ENCODE measurements at places on chromosomes 2 and 18.

DNA sequence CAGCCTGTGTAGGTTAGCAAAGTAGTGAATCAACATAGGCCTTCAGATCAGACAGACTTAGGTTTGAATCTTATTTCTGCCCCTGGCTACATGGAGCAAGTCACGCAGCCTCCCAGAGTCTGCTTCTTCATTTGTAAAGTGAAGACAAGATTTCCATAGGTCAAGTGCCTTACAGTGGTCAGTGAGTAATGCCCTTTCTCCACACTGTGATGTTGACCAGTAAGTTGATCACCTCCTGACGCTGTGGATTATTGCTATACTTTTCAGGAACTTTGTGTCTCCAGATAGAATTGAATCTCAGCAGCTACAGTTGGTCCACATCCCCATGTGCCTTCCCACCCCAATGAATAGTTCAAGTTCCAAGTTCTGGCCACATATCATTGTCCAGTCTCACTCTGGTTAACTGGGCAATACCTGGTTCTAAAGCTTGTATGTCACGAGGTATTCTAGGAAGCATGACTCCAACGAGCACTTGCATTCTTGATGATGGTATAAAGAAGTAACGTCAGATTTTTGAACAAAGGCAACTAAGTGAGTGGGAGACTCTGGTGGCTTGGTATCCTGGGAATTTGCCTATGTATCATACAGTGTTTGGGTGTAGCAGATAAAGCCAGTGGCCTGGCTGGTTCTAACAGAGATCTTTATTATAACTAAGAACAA, 2.1 kb upstream of the CLIP4 start:
- no peak for DNase-seq

DNA sequence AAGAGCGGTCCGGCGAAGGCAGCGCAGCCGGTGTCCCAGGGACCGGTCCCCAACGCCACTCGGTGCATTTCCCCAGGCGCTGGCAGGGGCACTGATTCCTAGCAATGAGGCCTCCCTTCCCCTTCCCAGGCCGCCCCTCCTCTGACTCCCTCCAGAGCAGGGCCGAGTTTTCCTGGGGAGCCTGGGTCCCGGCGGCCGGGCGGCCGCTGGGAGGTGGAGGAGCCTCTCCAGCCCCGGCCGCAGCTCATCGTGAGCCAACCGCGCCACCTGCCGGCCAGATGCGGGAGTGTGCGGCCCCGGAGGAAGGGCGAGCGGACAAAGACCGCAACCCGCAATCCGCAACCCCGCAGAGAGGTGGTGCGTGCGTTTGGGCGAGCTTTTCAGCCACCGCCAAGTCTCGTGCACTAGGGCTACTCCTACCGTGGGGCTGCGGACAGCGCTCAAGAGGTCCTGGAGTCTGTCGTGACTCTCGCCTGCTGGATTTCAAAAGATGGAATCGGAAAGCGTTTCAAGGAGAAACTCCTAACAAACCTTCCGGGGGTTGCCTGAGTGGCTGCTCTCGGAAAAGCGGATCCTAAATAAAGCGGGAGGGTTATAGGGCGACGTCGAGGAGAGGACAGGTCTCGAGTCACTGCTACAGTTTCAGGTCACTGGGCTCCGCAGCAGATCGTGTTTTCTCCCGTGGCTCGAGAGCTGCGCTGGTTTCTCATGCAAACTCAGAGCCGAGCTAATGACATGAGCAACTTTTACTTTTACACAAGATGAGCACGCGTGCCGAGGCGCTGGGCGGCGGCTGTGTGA, 1.5 kb upstream of the EPHA4 start:
- DNase-seq: peak; percentile 56

GRCh38 chr2:4039896-4040295, 336.5 kb downstream of the DCDC2C start:
- no peak for DNase-seq

- no peak for DNase-seq
Observed at GRCh38 chr2:48346124-48346536, 183.8 kb upstream of the STON1 start.

- no peak for DNase-seq
Observed at GRCh38 chr2:223918671-223919134, 26.4 kb downstream of the WDFY1 start.

GRCh38 chr2:108257757-108258331, 18.1 kb downstream of the SULT1C3 start:
- no peak for DNase-seq

DNA sequence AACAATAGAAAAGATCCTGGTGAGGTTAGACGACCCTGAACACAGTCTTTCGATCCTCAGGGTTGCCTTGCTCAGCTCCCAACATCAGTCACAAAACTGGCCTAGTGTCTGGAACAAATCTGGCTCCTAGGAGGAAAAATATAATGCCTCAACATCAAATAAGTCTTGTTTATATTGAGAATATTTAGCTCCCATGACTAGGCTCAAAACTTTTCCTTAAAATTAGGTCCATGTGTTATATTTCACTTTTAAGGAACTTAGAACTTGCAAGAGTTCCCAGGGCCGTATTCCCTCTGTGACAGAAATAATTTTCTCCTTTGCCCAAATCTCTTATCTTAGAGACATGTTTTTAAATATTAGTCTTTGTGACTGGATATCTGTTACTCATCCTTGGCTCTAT, 819.7 kb upstream of the ZEB2 start:
- no peak for DNase-seq

GRCh38 chr18:30135938-30136337, 906.6 kb downstream of the DSC3 start:
- DNase-seq: no peak

GRCh38 chr2:98346311-98347236, at the start of gene CNGA3:
Gene CNGA3 (plus strand): TSS chr2:98346456. CDS start chr2:98369976, 23,520 bp downstream.
- no peak for DNase-seq

DNA sequence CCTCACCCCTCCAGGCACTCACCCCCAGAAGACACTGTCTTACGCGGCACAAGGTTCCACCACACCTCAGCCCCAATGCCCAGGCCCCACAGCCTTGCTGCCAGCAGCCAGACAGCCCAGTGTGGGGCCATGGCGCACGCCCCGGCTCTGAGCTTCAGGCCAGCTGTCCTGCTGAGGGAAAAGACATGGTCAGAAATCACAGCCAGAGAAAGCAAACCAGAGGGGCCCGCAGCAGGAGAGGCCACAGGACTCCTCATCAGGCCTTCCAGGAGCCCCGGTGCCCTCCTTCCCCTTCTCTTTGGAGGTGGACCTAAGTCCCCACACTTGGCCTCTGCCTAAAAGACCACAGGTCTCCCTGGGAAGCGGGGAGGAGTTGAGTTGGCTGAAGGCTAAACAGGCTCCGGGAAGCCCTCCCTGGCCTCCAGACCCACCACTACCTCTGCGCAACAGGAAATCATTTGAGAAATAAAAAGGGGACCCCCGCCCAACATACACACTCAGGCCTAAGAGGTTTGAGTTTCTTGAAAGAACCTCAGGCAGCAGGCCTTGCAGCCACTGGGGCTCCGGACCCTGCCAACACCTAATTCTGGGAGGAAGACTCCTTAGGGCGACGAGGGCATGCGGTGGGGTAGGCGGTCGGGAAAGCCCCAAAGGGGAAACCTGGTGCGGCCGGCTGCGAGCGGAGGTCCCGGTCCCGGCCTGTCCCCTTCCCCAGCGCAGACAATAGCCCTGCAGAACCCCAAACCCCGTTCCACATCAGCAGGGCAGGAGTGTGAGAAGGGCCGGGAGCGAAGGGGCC, 1.9 kb downstream of the SEMA4C start:
- no peak for DNase-seq

DNA sequence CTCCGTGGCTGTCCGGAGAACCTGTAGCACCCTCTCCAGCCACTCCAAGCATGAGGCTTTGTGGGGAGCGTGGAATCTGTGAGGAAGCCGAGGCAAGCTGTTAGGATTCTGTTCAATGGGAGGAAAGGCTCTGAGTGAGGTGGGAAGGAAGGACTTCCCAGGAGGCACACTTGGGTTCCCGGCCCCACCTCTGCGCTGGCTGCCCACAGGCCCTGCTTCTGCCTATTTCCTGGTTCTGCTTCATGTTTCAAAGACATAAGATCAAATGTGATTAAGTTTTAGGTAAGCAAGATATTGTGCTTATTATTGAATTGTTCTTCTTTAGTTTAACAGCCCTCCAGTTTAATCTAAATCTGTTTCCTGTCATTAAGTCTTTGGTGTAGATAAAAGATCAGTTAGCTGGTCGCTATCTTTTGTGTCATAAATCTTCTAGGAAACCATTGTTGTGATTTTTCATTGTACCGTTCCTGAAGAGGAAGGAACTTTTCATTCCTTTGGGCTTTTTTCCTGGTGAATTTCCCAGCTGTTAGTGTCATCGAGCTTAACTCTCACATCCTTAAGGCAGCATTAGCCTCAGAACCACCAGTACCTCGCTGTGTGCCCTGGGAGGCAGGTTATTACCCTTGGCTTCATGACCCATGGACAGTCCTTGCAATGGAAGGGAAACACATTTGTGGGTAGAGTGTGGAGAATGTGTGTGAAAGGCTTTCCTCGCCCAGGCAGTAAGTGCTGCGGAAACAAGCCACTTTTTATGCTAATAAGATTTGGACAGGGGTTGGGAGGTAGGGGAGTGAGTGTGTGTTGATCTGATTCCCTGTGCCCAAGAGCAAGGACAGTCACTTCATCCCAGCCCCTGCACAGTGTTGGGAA, 61.9 kb upstream of the ALPP start:
- DNase-seq: no peak

GRCh38 chr2:11514081-11514730, 19.6 kb upstream of the GREB1 start:
- no peak for DNase-seq

- no peak for DNase-seq
Observed at GRCh38 chr2:67626656-67627055, 229.5 kb downstream of the ETAA1 start.

DNA sequence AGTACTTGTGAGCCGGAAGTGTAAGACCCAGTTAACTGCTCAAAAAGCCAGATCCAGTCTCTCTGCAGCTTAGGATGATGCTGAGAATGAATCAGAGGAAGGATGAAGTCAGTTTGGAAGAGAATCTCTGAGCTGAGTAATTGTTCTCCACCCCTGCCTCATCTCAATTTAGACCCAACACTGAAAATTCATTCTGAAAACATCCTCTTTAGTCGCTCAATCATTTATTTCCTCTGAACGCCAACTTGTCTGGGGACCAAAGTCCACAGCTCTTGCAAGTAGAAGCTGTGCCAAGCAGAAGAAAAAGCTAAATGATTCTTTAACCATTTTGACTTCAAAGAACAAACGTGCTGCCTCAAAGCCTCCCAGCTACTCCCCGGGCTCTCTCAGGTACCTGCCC, 177.1 kb upstream of the KLHL29 start:
- no peak for DNase-seq

DNA sequence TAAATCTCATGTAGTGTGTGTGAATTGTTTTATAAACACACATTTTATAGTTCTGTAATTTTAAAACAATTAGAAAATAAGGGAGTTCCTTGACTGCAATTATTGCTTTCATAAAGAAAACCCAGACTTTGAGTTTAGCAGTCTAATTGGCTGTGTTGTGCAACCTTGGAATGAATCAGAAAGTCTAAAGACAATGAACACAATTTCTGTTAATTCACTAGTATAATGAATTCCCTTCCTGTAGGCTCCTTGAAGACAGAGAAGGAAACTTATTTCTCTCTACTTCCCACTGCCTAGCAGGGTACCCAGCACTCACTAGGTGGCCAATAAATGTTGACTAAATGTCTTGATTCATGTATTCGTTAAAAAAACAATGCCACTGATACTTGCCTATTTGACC, 79.9 kb downstream of the ANTXR1 start:
- DNase-seq: no peak

- DNase-seq: no peak
Observed at GRCh38 chr2:2590141-2590540, 259.1 kb upstream of the MYT1L start.

DNA sequence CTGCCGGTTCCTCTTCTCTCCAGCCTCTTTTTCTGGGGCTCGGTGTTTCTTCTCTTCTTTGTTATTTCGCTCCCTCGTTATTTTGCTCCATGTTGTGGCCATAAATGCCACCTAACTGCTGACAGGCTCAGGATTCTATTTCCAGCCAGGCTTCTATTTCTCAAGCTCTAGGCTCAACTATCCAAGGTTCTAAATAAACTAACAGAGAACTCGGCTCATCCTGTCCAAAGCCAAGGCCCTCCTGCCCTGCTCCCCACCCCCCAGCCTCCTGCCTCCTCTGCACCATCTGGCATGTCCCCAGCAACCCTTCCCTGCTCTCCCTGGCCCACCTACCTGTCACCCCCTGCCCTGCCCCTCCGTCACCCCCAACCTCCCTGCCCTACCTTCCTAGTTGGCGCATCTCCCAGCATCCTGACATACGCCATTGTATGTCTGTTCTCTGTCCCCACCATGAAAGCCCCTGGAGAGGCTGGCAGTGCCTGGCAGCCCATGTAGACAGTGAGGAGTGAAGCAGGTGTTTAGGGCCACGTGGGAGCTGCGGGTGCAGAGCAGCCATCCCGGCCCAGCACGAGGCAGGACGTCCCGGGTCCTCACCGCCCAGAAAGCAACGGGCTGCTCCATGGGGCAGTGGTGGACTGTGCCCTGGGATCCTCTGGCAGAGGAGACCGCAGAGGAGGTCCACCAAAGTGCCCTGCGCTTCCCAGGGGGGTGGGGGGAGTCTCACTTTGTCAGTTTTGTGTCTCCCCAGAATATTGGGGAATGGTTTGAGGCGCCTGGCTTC, 186.9 kb downstream of the TWIST2 start:
- DNase-seq: no peak

DNA sequence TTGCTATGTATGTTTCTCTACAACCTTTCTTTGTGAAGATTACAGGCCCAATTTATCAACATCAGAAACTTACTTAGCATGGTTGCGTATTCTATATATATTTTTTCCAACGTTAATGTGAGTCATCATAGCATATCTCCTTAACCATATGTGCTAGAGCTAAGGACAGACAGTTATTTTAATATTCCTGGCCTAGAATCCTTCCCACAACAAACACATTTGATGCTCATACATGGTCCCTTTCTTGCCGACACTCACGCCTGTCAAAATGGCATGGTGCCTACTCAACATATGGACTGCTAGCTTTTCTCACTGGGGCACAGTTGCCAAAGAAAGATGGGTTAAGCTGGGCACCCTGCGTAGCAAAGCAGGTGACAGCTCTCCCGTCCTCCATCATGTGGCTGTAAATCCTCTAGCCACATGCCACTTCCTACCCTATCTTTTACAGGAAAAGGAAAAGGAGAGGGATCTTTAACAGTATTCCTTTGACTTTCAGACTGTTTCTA, 75.2 kb upstream of the GALNT5 start:
- peak; percentile 18 for DNase-seq

- no peak for DNase-seq
Observed at GRCh38 chr2:19815746-19816145, 86.0 kb downstream of the TTC32 start.

- no peak for DNase-seq
Observed at GRCh38 chr2:53877556-53877955, 17.8 kb upstream of the GPR75 start.

- DNase-seq: no peak
Observed at GRCh38 chr2:196166876-196167275, 4.5 kb downstream of the STK17B start.

GRCh38 chr18:56035546-56035945, 447.6 kb upstream of the TCF4 start:
- DNase-seq: no peak

DNA sequence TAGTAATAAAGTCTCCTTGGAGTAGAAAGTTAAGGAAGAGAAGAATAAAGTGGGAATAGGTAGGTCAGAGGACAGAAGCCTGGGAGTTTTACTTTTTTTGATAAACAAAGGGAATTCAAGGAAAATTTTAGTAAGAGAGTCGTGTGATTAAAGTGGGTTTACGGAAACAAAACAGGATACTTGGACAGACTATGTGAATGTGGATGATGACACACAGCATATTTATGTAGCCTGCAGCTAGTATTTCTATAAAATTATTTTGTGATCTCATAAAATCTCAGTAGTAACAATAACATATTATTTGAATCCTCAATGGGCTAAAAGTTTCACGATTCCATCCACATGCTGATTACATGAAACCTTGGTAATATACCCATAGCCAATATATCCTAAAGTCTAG, 450.7 kb upstream of the PIK3C3 start:
- no peak for DNase-seq

Data from hematopoietic multipotent progenitor cell treated with erythropoietin and hydrocortisone succinate and interleukin-3 and kit ligand, for 17 days (in vitro differentiated cells).